ENCODE measurements at places on chromosomes 1 and 21. TPM values are rescaled to one million over a fixed set of nuclear protein-coding genes. Genes with fewer than 3 reads are reported as not detected.
A peak's percentile ranks its signal among the peaks of the same experiment; 100 is the strongest.

The KRTAP22-1 gene
- not detected for total RNA-seq

The OR2G2 gene
- not detected for total RNA-seq

GRCh38 chr1:26959722-26960624 is at the start of gene KDF1:
TSS of gene KDF1 (minus strand) at chr1:26960468. CDS start at chr1:26952380, 8,088 bp downstream.
- no peak for DNase-seq

GRCh38 chr1:55420929-55421716 is 206.0 kb upstream of the USP24 start:
- DNase-seq, result peak; percentile 51

GRCh38 chr1:181114574-181115367 is 26.3 kb downstream of the IER5 start:
- DNase-seq, result no peak

All from RPMI7951 (cell line).